Upper lobe of left lung (tissue), 6 donors: ENCODE measurements at places on chromosomes 2 and 18. TPM values are rescaled to one million over a fixed set of nuclear protein-coding genes. Genes with fewer than 3 reads are reported as not detected.

The NDUFAF7 gene
- 16.5 TPM for total RNA-seq

The SEPTIN10 gene
- 135 TPM for total RNA-seq

The SKOR2 gene
- total RNA-seq, result not detected

The HAAO gene
- total RNA-seq, result 4.9 TPM

The CNRIP1 gene
- 8.3 TPM for total RNA-seq

The ALK gene
- 1.7 TPM for total RNA-seq

The REEP1 gene
- total RNA-seq, result 10.4 TPM

The APCDD1 gene
- 29.3 TPM for total RNA-seq

The RGPD4 gene
- total RNA-seq, result not detected

The ABCB11 gene
- total RNA-seq, result not detected

The AGFG1 gene
- 24.1 TPM for total RNA-seq

The HRH4 gene
- 1.1 TPM for total RNA-seq
